Suppressor macrophage (primary cell): ENCODE measurements at places on chromosomes 7 and 10.

- DNase-seq: no peak
Observed at GRCh38 chr10:84798312-84798711, 469.9 kb downstream of the CCSER2 start.

GRCh38 chr7:88041583-88041982, 107.5 kb downstream of the ADAM22 start:
- no peak for DNase-seq

DNA sequence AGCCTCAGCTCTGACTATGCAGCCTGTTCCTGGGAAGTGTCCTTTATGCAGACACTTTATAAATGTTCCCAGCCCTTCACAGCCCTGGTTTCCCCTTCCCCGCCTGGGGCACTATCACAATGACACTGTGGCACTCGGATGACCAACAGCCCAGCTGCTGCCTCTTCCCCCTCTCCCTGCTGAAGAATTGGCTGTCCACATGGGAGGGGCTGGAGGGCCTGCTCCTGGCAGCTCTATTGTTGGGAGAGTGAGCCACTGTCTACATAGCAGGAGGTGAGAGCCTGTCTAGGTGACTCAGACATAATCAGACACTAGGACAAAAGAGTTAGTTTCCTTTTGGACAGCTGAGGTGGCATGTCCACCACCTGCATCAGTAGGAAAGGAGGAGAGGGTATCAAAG, 437.5 kb downstream of the PLXNA4 start:
- no peak for DNase-seq

GRCh38 chr7:141072548-141073172, 1.2 kb upstream of the TMEM178B start:
- DNase-seq: peak; percentile 18

GRCh38 chr10:33617381-33618080, 283.1 kb upstream of the NRP1 start:
- DNase-seq: no peak

GRCh38 chr7:133258174-133258573, 5.3 kb downstream of the EXOC4 start:
- DNase-seq: no peak

- no peak for DNase-seq
Observed at GRCh38 chr10:127966875-127967274, 60.0 kb downstream of the PTPRE start.

GRCh38 chr10:70331486-70332268, 47.9 kb upstream of the NPFFR1 start:
- peak; percentile 91 for DNase-seq

DNA sequence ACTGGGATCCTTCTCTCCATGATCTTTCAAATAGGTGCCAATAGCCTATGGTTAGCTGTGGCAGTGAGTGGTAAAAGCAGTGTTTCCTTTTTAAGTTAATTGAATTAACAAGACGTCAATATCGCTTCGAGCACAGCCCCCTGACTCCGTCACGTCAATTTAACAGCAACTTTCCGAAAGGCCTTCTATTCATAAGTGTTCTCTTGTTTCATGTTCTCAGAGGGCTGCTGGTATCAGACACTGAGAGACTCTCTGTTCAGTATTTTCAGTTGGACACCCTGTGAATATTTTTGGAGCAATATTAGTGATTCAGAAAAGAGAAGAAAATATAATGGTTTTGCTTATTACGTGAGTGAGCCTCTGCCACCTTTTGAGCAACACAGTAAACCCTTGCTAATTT, 174.2 kb upstream of the INSYN2A start:
- no peak for DNase-seq
